ENCODE measurements at places on chromosomes 2 and 18.

DNA sequence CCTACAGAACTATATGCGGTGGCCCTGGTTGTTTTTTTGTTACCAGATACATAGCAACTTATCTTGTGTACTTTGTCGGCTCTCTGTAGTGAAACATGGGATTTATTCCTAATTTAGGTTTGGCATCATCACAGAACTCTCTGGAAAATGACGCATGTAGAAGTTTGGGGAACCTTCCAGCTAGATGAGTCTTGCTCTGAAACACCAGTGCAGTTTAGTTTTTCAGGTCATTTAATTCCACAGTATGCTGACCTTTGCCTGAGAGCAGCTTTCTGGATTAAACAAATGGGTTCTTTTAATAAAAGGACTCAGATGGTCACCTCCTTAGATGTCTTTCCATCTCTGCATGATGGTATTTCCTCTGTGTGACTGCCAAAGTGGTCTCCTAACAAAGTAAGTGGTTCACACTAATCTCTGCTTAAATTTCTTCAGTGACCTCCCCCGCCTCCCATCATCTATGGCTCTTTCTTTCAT lies 39.9 kb downstream of the MYO3B start:
- peak; percentile 12 for DNase-seq

- peak; percentile 23 for DNase-seq
Measured at GRCh38 chr18:3411854-3412268, 38.1 kb upstream of the TGIF1 start.

DNA sequence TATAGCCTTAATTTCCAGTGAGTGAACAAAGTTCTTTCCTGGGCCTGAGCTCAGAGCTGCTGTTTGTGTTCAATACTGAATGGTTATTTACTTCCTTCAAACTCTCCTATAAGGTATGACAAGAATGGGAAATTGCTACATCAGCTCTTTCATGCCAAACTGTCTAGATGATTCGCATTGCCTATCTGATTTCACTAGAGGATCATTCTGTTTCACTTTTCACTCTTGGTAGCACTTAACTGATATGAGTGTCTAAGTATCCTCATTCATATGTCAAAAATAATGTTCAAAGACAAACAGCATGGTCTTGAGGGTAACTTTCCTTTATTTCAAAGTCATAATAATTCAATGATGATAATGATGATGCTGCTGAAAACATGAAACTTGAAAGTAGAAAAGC lies 32.9 kb upstream of the SCG2 start:
- peak; percentile 61 for DNase-seq

DNA sequence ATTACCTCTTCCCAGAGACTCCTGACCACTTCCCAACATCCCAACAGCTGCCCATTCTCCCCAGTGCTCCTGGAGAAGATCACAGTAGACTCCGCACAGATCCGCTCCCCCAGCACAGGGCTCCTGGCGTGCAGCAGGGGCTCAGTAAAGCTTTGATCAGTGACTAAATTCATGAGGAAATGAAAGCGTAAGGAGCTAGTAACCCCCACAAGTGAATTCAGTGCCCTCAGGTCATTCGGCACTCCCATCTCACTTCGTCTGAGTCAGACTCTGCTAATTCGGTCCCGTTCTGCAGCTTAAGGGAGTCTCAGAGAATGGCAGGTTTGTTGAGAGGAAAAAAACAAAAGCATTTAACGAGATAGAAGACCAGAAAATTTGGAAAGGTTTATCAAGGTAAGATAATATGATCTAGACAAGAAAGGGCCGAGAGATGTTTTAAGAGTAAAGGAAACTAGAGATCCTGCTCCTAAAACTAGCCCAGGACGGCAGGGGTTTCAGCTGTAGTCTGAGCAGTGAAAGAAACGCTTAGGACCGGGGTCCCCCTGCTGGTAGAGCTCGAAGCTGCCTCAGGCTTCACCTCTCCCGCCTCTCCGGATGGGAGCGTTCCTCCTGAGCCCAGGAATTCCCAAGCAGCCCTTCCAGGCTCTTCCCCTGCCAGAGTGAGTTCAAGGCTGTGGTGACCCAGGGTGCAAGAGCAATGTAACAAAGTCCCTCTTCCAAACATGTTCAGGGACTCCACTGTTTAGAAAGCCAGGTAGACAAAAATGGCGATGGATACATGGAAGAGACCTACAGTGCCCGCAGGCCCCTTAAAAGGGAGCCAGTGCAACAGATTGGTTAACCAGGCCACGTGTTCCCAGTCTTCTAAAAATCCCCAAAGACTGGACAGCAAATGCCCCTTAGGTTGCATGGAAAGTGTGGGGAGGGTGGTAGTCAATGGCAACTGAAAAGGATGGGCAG lies 127.3 kb downstream of the DNER start:
- DNase-seq, result peak; percentile 92

DNA sequence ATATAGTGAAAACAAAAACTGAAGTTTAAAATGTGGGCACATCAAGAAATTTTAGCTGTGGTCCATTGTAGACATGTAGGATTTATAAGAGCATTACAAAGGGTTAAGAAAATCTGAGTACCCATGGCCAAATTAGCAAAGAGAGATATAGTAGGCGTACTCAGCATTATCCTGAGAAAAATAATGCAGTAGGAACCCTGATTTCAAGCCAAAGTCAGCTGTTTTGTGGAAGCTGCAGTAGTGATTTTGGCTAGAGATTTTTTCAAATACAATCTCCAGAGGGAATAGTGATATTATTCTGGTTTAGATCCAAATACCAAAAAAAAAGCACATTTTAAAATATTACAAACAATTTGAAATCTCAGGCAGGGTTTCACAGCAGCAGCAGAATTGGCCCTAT lies 450.9 kb downstream of the FBXO15 start:
- DNase-seq, result no peak

- DNase-seq, result no peak
Measured at GRCh38 chr2:42480402-42480801, 13.4 kb downstream of the KCNG3 start.

- DNase-seq, result no peak
Measured at GRCh38 chr18:13622751-13623150, 103.6 kb downstream of the FAM210A start.

DNA sequence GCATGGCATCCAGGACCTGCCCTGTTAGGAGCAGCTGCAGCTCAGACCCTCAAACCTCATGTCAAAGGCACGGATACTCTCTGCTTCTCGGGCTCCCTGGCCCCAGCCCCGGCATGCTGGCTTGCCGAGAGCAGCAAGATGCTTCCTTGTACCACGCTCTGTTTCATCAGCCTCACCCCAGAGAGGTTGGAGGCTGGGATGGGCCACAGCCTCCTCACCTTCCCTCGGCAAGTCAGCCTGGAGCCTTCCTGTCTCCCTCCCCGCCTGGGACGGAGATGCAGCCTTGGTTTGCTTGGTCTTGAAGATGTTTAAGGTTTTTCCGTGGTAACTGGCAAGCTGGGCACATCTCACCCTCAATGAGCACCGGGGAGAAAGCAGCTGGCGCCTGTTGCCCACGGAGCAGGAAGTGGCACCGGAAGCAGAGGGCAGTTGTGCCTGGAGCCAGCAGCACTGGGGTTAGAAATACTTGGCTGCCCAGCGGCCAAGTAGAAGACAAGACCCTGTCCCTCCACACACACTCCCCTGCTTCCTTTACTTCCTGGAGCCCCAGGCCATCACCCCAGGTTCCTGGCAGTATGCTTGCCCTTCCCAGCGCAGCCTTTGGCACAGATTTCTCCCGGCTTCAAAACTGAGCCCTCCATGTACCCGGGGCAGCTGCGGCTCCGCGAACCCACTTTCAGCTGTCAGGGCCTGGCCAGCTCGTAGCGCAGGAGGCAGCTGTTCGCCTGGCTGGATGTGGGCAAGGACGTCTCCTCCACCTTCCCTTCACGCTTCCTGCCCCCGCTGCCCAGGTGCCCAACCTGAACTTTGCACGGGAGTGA lies 17.4 kb downstream of the FBLN7 start:
- DNase-seq, result no peak

- DNase-seq, result no peak
Measured at GRCh38 chr2:179539124-179539511, 274.5 kb upstream of the SESTD1 start.

DNA sequence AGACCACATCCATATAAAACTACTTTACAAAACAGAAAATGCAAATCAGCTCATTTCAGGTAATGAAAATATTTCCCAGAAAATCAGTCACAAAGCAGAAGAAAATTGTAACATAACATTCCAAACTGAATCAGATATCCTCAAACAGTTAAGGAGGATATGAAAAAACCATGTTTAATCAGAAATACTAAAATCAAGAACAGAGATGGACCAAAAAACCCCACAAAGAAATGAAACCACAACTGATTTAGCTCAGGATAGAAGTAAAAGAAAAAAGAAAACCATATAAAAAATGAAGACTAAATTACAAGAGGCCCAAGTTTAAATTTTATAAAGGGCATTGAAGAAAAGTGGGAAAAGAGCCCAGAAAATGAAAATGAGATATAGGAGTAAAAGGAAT lies 102.9 kb downstream of the RAB3GAP1 start:
- DNase-seq, result no peak

DNA sequence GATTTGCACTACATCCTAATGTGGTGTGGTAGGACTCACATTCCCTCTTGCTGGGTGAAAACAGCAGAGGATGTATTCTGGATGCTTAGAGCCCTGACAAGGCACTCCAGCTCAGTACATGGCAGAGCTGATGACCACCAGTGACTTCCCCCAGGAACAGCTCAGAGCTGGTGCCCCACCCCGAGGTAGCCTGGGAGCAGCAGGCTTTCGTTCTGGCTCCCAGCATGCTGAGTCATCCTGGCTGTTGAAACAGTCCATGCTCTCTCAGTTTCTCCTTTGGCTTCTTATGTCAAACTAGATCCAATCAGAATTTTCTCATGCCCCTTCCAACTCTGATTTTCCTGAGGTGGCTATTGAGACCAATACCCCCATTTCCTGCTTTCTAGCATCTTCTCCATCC lies 438.2 kb downstream of the NBAS start:
- DNase-seq, result no peak

DNA sequence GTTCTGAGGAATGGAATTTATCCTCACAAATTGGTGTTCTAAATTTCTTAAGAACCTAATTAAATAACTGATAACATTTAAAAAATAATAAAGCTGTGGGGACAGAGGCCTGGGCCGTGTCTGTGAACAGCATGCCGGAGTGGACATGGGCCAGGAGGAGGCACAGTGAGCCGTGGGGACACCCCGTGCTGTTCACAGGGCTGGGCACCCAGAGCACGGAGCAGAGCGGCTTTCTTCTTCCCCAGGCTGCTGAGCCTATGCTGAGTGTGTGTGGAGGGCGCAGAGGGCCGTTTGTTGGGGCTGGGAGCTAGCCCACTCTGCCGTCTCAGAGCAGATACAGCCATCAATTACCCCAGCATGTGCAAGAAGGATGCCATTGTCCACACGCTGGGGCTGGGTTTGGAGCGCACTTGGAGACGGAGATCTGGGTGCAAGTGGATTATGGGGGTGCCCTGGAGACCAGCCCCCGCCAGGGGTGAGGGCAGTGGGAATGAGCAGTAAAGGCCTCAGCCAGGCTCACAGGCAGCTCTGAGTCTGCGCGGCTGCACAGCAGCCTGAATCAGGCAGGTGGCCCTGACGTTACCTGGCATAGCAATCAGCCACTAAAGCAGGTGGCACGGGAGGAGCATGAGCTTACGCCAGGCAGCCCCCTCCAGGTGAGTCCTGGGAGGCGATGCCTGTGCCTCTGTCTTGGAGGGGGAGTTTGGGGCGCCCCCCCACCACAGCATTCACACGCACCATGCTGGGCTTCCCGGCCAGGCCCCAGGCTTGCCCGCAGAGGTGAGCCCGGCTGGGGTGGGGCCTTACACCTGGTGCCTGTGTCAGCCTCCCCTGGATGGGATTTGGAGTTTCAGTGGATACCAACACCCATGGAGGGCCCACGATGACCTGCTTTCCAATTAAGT lies 52.1 kb upstream of the SLC66A3 start:
- no peak for DNase-seq

GRCh38 chr18:58429442-58429841 lies 199.4 kb downstream of the ALPK2 start:
- DNase-seq, result no peak

- no peak for DNase-seq
Measured at GRCh38 chr2:69147841-69148533, 135.0 kb downstream of the ANTXR1 start.

DNA sequence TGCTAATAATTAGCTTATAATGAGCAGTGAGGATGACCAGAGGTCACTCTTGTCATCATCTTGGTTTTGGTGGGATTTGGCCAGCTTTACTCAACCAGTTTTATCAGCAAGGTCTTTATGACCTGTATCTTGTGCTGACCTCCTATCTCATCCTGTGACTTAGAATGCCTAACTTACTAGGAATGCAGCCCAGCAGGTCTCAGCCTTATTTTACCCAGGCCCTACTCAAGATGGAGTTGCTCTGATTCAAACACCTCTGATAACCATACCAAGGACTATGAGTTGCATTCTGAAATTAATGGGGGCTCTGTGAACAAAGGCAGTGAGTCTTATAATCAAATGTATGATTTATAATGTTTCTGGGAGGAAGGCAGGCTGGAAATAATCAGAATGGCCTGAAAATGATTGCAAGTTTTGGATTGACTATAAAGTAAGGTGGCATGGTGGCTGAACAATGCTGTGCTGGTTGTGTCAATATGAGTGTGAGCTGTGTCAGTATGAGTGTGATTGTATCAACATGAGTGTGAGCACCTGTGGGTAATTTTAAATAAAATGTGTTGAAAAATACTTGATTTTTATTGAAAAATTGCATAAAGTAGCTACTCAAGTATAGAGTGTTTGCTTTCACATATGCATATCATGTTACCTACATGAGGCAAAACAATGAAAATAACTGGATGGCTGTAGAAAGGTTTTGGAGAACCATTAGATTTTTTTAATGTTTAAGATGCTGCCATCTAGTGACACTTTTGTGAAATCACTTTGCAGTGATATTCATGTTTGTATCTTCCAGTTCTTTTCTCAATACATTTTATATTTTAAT lies 103.0 kb downstream of the KYNU start:
- DNase-seq, result peak; percentile 61

DNA sequence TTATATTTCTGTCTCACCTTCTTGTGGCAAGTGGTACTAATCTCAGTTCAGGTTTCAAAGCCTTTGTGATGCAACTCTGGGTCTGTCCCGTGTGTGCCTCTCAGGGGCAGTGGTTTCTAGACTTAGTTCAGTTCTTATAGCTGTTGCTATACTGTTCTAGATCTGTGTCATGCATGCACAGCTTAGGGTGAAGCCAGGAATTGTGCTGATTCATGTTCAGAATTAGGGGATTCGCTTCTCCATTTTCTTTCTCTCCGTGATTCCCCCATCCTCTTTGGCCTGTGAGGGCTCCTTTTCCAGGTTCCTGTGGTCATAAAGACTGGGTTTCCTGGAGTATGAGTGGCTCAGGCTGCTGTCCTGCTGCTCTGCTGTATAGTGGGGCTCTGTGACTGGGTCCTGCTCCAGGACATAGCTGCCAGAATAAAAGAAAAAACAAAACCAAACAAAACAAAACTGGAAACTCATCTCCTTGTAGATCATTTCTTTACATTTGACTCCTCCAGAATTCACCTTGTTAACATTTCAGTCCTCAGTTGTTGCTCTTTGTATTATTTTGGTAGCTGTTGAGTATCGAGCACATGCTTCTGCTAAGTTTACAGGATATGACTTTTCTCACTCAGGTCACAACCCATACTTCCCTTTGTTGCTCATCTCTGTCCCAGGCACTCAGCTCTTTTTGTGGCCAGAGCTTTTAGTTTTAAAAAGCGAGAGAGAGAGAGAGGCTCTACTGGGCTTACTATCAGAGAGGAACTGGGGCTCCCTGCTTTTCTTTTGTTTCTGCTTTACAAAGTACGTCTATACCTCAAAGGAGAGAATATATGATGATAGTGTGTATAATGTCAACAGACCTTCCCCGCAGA lies 34.2 kb downstream of the CERS6 start:
- peak; percentile 63 for DNase-seq

- DNase-seq, result peak; percentile 28
Measured at GRCh38 chr2:73260338-73260984, 23.8 kb downstream of the FBXO41 start.

Measured in foreskin fibroblast (primary cell).